ENCODE measurements at places on chromosomes 3 and 15.

DNA sequence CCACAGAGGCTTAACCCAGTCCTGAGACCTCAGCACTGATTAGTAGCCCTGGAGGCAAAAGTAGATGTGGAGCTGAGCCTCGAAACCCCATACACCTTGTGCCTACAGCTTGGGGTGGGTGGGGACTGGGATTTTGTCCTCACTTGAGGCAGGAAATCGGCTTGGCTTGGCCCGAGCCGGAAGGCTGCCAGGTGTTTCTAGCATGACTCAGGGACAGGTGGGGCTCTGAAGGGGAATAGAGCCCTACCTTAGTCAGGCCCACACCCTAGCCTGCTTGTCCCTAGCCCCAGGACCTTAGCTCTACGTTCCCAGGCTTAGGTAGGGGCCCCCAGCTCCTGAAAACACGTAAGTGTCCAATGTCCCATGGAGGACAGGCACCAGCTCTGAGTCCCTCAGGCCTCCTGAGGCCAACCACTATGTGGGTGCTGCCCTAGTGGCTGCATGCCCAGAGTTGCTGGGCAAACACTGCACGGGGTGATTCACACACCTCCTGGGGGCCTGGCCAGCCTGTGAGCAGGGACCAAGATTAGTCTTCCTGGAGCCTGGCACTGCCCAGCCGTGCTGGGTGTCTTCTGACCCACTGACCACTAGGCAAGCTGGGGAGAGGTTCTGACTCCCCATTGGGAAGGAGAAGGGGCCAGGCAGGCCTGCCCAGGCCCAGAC, 3.1 kb downstream of the MST1R start:
- no peak for DNase-seq

GRCh38 chr15:84582583-84583157, 18.1 kb upstream of the ZSCAN2 start:
- DNase-seq: no peak

- DNase-seq: no peak
Measured at GRCh38 chr3:124747111-124747981, 17.1 kb downstream of the UMPS start.

GRCh38 chr15:55532944-55533343, 24.9 kb upstream of the DNAAF4 start:
- DNase-seq: no peak

- no peak for DNase-seq
Measured at GRCh38 chr3:171844873-171845272, 1.7 kb downstream of the TMEM212 start.

DNA sequence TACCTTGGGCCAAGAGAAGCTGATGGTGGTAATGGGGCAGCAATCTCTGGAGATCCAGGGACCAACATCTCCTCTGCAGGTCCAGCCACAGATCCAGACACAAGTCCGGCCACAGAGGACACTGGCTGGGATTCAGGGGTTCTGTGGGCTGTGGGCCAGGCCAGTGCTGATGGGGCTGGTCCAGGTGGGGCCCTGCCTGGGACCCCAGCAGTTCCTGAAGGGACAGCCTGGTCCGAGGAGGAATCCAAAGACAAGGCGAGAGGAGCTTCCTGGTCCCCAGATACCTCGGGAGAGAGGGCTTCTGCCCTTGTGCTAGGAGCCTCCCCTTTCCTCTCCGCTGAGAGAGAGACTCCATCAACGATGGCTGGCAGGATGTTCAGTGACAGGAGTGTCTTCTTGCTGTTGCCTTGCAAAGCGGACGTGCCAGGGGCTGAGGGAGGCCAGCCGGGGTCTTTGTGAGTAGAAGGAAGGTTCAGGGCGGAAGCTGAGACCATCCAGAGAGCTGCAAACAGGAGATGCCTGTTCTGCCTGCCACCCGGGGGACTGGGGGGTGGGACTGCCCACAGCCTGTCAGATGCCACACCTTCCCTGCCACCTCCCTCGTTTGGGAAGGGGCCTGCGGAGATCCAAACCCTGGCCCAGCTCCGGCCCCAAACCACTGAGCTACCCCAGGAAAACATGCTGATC, 24.5 kb upstream of the GOLGA6C start:
- no peak for DNase-seq

DNA sequence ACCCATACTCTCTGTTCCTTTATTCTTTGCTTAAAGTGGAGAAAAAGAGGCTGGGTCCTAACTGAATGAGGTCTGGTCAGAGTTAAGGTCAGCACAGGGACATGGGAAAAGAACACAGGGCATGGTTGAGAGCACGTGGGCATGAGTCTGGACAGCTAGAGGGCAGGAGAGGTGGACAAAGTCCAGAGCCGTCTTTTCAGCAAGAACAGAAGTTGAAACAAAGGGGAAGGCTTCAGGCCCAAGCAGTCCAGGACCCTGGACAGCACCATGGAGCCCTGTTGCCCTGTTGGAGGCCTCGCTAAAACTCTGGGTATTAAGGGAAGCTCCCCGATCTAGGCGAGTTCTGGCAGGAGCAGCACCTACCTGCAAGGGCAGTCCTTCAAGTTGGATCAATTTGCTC, 50.7 kb downstream of the XYLB start:
- no peak for DNase-seq

DNA sequence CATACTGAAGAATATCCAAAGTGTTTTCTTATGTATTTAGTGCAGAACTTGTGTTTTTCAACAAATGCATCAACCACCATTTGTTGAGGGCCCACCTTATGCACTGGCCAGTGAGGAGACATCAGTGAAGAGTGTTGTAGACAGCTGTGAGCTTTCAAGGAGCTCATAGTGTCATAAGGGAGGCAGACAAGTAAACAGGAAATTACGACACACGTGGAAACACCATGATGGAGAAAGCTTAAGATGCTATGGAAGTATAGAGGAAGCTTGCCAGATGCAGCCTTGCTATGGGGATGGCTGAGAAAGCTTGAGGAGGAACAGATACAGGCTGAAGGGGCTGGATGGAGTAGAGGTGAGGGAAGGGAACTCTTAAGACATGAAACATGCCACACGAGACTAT, 50.8 kb upstream of the PSMD6 start:
- no peak for DNase-seq
